ENCODE measurements at places on chromosomes 4 and X. TPM values are rescaled to one million over a fixed set of nuclear protein-coding genes. Genes with fewer than 3 reads are reported as not detected.

The PPEF1 gene
- not detected for total RNA-seq

The STARD8 gene
- 33.3 TPM for total RNA-seq

GRCh38 chrX:105190252-105190853 is 30.1 kb downstream of the TEX13A start:
- peak; percentile 48 for DNase-seq

The PPARGC1A gene
- total RNA-seq = 9.5 TPM

The GALNTL6 gene
- not detected for total RNA-seq

The ARSJ gene
- total RNA-seq = 13.9 TPM

DNA sequence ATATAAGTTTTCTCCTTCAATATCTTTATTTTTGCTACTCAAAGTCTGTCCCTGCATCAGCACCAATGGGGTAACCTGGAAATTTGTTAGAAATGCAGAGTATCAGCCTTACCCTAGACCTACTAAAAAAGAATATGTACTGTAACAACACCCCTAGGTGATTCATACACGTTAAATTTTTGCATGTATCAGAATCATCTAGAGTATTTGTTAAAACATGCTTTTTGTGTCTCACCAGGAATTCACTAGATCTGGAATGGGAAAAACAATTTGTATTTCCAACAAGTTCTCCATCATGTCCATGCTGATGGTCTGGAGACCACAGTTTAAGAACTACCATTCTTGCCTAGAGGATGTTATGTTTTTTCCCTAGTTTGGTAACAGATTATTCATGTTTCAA is 196.0 kb upstream of the EDNRA start:
- DNase-seq = no peak

GRCh38 chr4:184417802-184418511 is 56.4 kb downstream of the IRF2 start:
- DNase-seq = no peak

DNA sequence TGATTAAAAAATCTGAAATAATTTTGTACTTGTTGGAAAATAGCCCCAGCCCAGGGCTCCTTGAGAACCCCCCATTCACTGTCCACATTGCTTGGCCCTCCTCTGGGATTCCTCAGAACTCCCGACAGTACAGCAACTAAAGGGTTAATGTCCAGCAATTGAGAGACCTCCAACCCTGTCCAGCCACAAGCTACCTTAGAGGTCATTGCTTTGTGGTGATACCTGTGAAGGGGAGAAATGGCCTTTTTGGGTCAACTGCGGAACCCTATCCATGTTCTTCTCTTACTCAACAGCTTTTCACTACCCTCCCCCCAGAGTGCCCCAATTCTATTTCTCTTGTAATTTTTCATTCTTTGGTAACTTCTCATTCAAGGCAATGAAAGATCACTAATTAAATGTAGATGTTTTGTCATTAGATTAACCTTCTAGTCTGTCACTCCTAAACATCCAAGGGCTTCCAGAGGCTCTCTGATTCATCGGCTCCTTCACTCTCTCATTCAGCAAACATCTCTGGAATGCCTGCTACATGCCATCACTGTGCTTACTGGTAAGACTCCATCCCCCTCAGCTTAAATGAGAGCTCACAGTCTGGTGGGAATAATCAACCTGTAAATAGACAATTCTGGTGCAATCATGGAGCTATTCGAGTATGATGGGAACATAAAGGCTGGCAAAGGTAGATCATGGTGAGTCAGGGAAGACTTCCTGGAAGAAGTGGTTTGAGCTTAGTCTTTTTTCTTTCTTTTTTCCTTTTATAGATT is 241.4 kb upstream of the PGRMC2 start:
- peak; percentile 45 for DNase-seq

- DNase-seq = no peak
These were observed 294.3 kb upstream of the BOD1L1 start for GRCh38 chr4:13921805-13922204.

The RBMX gene
- 124 TPM for total RNA-seq

The GYPA gene
- total RNA-seq = not detected

The CNGA1 gene
- total RNA-seq = not detected

The SOWAHD gene
- total RNA-seq = not detected

DNA sequence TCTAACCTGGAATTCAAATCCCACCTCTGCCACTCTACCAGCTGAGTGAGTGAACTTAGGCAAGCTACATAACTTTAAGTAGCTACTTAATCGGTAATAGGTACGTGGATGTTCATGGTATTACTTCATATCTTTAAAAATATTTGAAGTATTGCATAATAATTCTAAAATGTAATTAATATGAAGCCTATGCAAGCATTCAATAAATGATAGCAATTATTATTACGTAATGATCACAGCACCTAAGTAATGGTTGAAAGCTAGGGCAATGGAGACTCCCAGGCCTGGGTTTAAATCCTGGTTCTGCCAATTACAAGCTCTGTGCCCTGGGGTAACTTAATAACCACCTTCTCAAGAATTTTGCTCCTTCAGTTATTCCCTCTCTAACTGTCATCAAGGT is 26.7 kb downstream of the LHFPL1 start:
- no peak for DNase-seq

DNA sequence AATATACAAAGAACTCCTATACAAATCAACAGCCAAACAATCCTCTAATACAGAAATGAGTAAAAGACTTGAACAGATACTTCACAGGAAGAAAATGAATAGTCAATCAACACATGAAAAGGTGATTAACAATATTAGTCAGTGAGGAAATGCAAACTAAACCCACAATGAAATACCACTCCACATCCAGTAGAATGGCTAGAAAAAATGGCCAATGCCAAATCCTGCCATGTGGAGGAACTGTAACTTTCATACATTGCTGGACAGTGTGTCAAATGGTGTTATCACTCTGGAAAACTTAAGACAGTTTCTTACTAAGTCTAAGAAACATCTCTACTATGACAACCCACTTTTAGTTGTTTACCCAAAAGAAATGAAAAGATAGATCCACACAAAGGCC is 59.5 kb downstream of the NSG1 start:
- DNase-seq = no peak

GRCh38 chr4:169159624-169160171 is 111.1 kb downstream of the SH3RF1 start:
- no peak for DNase-seq

- no peak for DNase-seq
These were observed 692.6 kb downstream of the FAM133A start for GRCh38 chrX:94366616-94367015.

The NUP62CL gene
- total RNA-seq = not detected

GRCh38 chr4:39596971-39597370 is 41.7 kb downstream of the SMIM14 start:
- no peak for DNase-seq

The SH3TC1 gene
- total RNA-seq = 147 TPM

The BANK1 gene
- not detected for total RNA-seq

DNA sequence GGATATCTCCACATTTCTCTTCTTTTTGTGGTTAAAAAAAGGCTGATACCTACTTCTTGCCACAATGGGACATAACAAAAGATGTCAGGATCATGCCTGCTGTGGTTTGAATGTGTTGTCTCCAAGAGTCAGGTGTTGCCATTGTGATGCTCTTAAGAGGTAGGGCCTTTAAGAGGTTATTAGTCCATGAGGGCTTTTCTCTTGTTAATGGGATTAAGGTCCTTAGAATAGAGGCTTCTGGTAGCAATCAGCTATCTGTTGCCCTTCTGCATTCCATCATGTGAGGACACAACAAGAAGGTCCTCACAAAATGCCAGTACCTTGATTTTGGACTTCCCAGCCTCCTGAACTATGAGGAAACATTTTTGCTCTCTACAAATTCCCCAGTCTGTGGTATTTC is 191.4 kb downstream of the GBA3 start:
- DNase-seq = no peak

DNA sequence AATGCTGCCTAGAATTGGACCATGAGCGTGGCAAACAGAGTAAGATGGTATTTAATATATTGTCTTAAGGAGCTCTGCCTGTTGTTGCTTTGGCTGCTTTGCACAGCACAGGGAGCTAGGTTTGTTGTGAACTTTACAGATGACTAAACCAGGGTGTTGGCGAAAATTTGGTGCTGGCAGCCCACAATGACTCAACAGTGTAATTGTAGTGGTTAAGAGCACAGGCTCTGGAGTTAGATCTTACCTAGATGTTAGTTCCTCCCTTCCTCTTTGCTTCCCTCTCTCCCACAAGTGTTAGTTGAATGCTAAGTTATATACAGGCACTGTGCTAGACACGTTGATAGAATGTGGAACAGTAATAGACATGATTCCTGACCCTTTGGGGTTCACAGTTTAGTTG is 128.9 kb upstream of the TRPC5 start:
- no peak for DNase-seq

The F9 gene
- total RNA-seq = not detected

The SULT1E1 gene
- 3.4 TPM for total RNA-seq

The AMBN gene
- total RNA-seq = not detected

DNA sequence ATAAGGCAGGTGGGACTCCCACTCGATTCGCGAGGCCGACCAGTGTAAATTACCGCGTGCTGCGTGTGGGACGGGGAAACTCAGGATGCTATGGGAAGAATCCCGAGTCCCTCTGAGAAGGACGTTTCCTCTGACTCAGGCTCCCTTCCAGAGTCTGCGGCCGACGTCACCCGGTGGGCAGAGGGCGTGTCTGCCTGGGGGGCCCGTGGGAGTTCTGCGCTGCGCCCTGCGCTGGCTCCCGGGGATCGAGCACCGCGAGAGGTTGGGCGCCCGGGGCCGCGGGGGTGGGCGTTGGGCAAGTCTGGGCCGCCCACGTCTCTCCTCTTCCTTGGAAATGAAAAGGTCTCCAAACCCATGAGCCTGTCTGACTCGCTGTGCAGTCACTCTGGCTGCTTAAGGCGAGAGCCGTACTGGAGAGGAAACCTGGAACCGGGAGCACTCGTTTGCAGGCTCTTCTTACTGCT is 568 bp downstream of the NIPAL1 start:
- peak; percentile 52 for DNase-seq

- DNase-seq = no peak
These were observed 116.4 kb upstream of the BEND4 start for GRCh38 chr4:42268824-42269223.

The TACR3 gene
- total RNA-seq = not detected

The RTL9 gene
- total RNA-seq = not detected

GRCh38 chrX:35826503-35826902 is 28.4 kb downstream of the MAGEB16 start:
- no peak for DNase-seq

DNA sequence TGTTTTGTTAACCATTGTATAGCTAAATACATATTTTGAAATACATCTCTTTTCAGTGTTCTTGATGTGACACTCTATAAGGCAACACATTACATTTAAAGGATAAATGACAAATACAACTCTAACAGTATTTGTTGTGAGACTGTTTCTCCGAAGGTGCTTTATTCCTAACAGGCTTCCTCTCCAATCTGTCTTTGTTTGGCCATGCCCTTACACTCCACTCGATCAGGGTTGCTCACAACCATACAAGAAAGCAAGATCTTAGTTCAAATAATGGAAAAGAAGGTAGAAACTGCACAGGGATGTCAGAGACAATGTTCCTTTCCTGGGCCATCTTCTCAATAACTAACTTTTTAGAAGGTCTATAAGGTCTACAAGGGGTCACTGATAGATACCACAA is 36.5 kb downstream of the AMMECR1 start:
- DNase-seq = no peak

DNA sequence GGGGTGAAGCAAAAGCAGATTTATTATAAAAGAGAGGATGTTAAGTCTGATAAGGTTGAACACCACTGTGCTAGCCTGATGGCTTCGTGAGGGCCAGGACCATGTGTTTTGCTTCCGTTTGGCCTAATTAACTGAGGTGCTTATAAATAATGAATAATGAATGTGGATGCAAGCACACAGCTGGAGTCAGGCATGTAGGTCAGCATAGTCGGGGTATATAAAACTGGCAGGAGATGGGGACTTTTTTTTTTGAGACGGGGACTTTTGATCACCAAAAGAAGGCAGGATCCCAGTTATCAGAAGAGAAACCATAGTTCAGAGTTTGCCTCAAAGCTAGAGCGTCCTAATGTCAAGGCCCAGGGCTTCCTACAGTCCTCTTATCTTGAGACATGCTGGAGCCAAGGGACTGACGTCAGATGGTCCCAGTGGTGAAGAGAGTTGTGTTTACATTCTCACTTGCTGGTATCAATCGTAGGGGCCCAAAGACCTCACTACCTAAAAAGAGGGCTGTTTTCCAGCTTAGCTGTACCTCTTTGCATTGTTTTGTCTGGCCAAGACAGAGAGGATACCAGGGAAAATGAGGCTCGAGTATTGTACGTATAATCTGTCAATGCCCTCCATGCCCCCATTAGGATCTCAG is 50.4 kb downstream of the RTL9 start:
- DNase-seq = no peak

- no peak for DNase-seq
These were observed 65.7 kb downstream of the FREM3 start for GRCh38 chr4:143634763-143635162.

The EMCN gene
- 41.8 TPM for total RNA-seq

GRCh38 chr4:15162465-15163283 is 160.4 kb downstream of the CPEB2 start:
- DNase-seq = peak; percentile 61

GRCh38 chr4:3497523-3498389 is 34.5 kb downstream of the LRPAP1 start:
- no peak for DNase-seq

DNA sequence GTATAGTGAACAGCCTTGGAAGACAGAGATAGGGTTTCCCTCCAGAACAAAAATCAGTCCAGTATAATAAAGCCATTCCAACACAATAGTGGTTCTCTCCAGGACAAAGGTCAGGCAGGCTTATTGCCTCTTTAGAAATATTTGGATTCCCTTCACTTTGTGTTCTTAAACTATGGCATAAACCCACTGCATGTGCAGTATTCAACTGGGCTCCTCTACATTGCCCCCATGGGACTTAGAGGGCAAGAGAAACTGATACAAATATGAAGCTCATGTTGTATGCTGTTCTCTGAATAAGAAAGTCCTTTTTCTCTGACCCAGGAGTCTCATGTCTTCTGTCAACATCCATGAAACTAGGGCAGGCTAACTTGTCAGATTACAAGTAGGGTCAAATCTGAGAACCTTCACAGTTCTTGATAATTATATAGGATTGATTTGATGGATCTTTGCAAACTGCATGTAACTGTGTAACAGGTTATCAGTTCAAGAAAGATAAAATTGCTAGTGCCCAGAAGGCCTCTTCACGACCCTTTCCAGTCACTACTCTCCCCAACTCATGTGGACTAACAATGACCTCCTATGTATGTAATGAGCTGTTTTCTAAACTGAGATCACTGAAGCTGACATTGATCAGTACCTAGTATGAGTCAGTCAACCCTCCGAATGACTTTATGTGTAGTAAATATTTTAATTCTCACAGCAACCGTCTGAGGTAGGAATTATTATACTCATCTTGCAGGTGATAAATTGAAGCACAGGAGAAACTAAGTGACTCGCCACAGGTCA is 31.9 kb upstream of the FAM9C start:
- no peak for DNase-seq

- DNase-seq = peak; percentile 71
These were observed 529.2 kb downstream of the RAPGEF2 start for GRCh38 chr4:159632031-159632430.

The PPP4R3C gene
- not detected for total RNA-seq

DNA sequence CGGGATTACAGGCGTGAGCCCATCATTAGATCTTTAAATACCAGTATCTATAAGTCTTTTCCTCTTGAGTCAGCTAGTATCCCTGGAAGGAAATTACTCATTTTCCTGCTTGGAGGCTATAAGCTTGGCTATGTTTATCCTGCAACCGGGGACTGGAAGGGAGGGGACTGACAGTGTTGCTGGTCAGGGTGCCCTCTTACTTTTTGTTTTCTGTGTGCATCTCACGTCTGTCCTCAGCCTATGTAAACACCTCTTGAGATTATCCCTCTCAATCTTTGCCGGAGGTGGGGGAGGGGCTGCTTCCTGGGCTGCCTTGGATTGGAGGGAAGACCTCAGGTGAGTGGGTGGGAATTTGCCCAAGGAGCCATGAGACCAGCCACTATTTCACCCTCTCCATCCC is 37.0 kb downstream of the HTT start:
- DNase-seq = peak; percentile 93
